Cardiac septum (tissue), 1 donor: ENCODE measurements at places on chromosomes 5 and 9.

GRCh38 chr5:88130211-88130815, 138.3 kb downstream of the TMEM161B start:
- no peak for DNase-seq

DNA sequence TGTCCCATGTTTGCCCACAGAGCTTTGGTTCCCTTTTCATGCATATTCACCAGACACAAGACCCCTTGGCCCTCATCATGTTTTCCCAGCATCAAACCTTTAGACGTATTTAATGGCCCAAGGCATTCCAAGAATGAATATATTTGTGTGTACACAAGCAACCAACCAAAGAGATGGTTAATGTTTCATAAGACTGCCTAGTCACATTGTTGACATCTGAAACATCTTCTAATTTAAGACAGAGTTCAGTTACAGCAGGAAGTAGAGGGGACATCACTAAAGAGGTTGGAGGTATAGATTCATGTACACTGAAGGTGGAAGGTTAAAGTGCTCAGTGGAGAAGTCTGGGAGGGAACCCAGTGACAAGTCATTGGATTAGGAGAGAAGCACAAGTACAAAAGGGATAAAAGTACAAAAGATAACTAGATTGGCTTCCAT, 49.1 kb downstream of the SUSD1 start:
- DNase-seq, result no peak

DNA sequence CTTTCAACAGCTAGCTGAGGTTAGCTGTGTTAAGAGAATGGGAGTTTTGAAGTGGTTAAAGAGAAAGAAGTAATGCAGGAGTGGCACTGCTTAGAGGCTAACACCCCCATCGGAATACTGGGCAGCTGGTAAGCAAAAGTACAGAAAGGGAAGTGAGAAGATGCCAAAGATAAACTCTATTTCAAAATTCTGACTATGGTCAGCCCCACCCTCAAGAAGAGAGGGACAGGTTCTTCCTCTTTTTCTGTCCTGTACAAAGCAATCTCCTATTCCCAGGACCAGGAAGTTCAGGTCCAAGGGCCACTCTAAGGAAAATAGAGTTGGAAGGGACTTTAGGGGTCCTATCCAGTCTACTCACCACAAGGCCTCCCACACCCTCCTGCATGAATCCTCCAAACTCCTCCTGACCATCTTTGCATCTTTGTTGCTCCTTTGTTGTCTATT, 45.9 kb upstream of the JAK2 start:
- no peak for DNase-seq

DNA sequence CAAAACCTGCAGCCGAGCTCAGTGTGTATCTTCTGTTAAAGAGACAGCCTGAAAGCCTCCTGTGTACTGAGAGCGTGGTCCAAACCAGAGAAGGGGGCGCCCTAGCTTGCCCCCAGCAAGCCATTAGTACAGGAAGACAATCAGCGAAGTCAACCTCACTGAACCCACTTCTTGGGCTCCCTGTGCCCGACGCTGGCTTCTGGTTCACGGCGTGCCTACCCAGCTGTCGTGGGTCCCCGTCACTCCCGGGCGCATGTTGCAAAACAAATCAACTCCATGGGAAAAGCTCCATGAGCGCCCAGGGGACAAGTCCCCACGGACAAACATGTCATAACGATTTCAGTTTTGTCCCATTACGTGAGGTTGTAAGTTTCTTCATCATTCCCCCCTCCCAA, 326.9 kb downstream of the SH3GL2 start:
- no peak for DNase-seq

GRCh38 chr9:84296146-84296843, 44.3 kb downstream of the SLC28A3 start:
- DNase-seq, result no peak

GRCh38 chr5:72618708-72619107, 111.5 kb upstream of the ZNF366 start:
- DNase-seq, result no peak

DNA sequence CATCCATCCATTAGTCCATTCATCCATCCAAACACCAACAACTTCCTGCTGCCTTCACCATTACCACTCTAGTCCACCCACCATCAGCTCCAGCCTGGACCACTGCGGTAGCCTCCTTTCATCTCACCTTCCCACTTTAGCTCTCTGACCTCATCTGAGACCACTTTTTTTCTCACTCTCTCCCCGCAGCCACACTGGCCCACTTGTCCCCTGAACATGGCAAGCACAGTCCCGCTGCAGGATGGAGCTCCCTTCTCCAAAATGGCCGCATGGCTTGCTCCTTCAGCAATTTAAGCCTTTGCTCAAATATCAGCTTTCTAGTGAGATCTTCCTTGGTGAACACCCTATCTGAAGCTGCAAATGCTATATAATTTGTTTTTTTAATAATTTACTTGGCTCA, 11.1 kb downstream of the CSF1R start:
- DNase-seq, result peak; percentile 33

DNA sequence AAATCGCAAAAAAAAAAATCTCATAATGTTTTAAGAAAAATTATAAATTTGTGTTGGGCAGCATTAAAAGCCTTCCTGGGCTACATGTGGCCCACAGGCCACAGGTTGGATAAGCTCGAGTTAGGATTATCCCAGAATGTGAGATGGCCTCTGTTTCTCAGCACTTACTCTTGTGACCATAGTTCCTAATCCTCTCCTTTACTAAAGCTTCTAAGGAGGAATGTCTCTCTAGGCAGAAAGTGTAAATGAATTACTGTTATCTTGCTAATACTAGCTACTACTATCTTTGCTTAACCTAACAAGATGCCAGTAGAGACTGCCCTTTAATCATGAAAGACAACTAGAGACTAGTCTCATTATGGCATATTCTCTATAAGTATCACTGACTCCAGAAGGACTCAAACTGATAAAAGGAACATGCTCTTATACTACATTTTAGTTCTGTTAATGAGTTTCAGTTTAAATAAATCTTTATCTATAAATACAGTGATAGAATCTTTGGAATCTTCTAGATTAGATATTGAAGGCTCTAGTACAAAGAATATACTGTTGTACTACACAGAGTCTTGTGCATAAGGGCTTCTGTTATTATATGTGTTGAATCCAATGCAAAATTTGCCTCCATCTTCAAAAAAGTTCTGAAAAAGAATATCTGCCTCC, 13.8 kb downstream of the INVS start:
- DNase-seq, result no peak

GRCh38 chr5:91219803-91220371, 163.2 kb downstream of the ARRDC3 start:
- no peak for DNase-seq

- DNase-seq, result no peak
Observed at GRCh38 chr5:154218786-154219185, 28.3 kb downstream of the GALNT10 start.

GRCh38 chr5:163915481-163915961, 410.1 kb downstream of the MAT2B start:
- DNase-seq, result no peak

- DNase-seq, result no peak
Observed at GRCh38 chr5:14775857-14776256, 95.7 kb downstream of the ANKH start.

DNA sequence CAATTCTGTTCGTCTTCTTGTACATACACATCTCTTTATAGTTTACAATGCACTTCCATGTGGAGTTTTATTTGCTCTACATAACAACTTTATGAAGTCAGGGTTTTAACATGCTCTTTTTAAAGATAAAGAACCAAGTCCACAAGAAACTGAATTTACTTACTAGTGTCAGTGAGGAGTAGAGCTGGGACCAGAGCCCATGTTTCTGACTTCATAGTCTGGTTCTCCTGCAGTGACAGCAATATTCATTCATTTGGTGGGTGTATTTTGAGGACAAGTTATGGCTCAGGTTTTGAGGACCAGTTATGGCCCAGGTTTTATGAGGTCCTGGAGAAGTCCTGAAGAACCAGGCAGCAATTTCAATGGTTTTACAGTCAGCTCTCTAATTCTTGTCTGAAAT, 481.9 kb upstream of the TNC start:
- no peak for DNase-seq

DNA sequence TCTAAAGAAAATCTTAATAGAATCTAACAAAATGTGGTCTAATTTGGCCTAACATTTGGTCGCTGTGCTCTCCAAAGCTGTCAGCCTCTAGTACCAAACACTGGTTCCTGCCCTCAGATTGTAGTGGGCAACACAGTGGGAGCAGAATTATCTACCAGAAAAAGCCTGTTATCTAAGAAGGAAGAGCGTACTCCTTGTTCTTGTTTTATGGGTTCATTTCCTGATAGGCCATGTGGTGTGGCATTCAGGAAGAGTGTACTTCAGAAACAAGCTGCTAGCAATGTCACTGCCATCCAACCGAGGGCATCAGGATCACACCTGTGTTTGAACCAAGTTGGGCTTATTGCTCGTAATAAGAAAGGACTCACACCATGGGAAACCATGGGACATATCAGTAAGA, 487.9 kb upstream of the DAP start:
- DNase-seq, result no peak

GRCh38 chr5:6752236-6752635, 39.0 kb downstream of the TENT4A start:
- no peak for DNase-seq

GRCh38 chr5:160330212-160330611, 17.8 kb upstream of the CCNJL start:
- peak; percentile 12 for DNase-seq

GRCh38 chr9:87127978-87128614, 180.8 kb upstream of the GAS1 start:
- DNase-seq, result no peak

- DNase-seq, result no peak
Observed at GRCh38 chr9:28134446-28134976, 561.2 kb upstream of the C9orf72 start.

DNA sequence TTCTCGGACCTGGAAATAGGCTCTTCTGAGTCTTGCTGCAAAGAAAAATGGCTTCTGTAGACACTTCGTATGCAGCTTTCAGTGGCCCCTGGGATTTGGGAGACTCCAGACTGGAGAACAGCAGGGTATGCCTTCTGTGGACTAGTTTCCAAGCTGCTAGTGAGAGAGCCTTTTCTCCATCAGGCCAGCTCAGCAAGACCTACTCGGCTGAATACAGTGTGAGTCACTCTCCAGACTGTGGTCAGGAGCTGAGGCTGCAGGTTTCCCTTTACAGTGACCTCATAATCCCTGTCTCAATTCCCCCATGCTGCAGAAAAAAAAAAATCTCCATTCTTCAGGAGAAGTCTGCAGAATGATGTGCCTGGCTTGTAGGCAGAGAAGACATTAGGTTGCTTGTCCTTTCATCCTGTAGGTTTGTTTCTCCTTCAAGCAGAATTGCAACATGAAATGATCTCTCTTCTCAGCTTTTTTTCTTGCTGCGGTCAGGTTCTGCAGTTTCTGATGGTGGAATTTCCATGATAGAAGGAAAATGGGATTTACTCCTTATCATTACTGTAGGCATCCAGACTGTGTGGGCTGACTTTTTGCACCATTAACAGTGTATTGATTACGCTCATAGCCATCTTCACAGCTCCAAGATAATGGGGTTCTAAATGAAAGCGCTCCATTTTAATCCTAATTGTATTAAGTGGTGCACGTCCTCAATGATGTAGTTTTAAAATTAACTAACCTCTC, 78.3 kb upstream of the TNFSF8 start:
- no peak for DNase-seq

DNA sequence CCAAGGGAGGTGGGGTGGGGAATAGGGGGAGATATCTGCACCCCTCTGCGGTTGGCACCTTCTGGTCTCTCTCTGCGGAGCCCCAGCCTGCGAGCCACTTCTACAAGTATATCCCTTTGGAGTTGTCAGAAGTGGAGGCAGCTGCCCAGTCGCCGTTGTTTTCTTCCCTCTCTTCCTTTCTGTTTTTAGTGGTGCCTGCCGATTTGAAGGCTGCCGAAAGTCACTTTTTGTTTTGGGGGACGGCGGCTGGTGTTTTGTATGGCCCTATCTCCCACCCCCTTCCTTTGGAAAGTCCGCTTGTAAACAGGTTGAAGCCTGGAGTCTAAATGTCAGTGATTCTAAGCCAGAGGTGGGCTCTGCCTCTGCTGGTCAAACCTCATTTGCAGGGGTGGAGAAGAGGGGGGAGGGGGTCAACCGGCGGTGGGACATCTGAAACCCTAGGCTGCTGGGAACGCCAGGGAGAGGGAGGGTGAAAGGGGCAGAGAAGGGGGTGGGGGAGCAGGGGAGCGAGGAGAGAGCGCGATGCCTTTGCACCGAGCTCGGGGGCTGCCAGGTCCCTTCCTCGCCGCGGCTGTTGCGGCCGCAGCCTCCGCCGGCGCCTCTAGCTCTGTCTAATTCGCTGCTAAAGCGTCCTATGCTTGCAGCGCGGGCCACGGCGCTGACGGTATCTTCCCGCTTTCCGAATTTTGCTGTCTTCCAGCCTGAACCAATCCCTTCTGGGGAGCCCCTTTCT, at the start of gene FGF10:
Gene FGF10, minus strand, starts transcription at position 331 of the 733 bp plus-strand sequence. CDS start 738 bp downstream, outside the sequence.
- DNase-seq, result no peak
